Nasal cavity respiratory epithelium epithelial cell of viscerocranial mucosa (primary cell): ENCODE measurements at places on chromosomes 1 and 21. TPM values are rescaled to one million over a fixed set of nuclear protein-coding genes. Genes with fewer than 3 reads are reported as not detected.

Gene PGLYRP3
- 2.4 and 4.7 TPM in 2 replicates for total RNA-seq

Gene KPRP
- total RNA-seq, result 0.34 TPM in 1 of 2 replicates, not detected in the other

Gene NKAIN1
- total RNA-seq, result 0.07 TPM in 1 of 2 replicates, not detected in the other

Gene HPDL
- total RNA-seq, result 0.34 and 0.50 TPM in 2 replicates

Gene PACC1
- 15.3 and 22.6 TPM in 2 replicates for total RNA-seq

Gene PRRX1
- total RNA-seq, result not detected in 2 replicates

Gene OLIG2
- not detected in 2 replicates for total RNA-seq

Gene AMY2A
- not detected in 2 replicates for total RNA-seq

Gene SHE
- 0.07 TPM in 1 of 2 replicates, not detected in the other for total RNA-seq

Gene FCRL1
- not detected in 2 replicates for total RNA-seq

Gene GNPAT
- 51.0 and 51.9 TPM in 2 replicates for total RNA-seq

Gene DMBX1
- under 0.01 TPM in 1 of 2 replicates, not detected in the other for total RNA-seq
